Stimulated activated CD4-positive, alpha-beta T cell treated with anti-CD3 and anti-CD28 coated beads, Interleukin-15, amount 100 ng/mL, for 24 hours (primary cell): ENCODE measurements at places on chromosomes 5 and 9.

DNA sequence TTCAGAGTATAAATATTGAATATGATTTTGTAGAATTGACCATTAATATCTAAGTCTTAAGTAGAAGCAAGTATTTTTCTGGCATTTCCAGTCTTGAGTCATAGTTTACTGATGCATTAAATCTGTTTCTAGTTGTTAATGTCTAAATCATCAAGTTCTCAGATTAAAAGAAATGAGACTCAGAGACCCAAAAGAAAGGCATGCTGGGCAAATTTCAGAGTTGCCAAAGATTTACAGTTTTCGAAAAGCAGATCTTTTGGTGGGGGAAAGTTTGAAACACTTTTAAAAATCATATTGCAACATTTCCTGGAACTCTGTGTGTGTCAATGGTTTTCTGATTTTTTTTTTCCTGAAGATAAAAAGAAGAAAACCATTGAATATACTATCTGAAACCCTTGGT, 60.9 kb downstream of the ANKRD55 start:
- no peak for DNase-seq

DNA sequence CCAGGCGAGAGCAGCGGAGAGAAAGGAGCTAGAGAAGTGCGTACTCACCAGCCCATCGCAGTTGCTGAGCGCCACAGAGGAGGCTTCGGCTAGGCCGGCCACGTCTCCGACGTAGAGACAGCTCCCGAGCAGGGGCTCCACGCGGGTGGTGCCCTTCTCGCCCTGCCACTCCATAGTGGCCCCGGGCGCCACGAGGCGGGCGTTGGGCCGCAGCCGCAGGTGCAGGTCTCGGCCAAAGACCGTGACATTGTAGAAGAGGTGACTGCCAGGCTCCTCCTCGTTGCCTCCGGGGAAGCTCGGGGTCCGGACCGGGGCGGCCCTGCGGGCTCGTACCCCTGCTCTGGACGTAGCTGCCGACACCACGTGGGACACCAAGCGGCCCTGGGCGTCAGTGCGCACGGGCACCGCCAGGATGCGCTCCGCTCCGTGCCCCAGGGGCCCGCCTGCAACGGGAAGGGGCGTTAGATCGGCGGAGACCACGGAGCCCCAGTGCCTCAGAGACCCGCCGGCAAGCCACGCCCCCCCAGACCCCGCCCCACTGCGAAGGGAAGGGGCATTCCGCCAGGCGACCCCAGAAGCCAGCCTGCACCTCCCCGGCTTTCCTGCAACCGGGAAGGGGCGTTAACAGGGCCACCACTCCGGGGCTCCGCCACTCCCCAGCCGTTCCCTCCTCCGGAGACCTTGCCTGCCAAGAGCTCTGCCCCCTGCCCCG, 1.4 kb downstream of the ADAMTS2 start:
- peak; percentile 50 for DNase-seq

GRCh38 chr5:140840978-140841962, at the start of gene PCDHA8:
Gene PCDHA8 (plus strand): TSS chr5:140841187. CDS start chr5:140841322, 135 bp downstream.
- peak; percentile 22 for DNase-seq

DNA sequence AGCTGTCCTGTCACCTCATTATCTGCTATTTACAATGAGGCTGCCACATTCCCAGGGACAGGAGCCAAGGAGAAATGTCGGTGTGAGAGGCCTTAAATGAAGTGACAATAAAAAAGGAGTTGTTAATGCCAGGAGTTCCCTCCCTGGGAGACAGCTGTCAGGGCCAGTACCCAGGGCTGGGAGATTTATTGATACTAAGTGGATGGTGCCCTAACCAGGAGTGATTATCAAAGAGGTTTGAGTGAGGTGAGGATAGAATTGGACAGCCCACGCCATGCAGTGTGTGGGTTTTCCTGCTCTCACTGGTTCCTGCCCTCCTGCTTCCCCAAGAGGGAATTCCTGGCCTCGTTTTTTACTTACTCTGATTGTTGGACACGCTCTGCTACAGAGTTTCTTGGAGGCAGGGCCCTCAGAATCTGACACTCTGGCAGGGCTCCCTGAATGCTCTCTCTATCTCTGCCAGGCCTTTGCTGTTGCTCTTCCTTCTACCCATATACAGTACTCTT, 150.8 kb downstream of the GRIA1 start:
- no peak for DNase-seq

DNA sequence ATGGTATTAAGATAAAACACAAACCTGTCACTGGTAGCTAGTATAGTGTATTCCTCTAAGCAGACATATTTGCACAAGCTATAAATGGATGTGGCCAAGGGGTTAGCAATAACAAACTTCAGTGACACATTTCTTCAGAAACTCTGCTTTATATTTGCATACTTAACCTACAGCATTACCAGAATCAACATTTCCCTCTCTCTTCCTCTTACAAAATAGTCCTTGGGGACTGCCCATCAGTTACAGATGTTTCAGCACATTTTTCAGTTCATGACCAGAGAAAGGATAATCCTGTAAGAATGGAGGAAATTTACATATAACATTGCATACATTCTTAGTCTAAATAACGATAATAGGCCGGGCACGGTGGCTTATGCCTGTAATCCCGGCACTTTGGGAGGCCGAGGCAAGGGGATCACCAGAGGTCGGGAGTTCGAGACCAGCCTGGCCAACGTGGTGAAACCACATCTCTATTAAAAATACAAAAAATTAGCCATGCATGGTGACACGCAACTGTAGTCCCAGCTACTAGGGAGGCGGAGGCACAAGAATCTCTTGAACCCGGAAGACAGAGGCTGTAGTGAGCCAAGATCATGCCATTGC, 25.3 kb upstream of the SLC1A1 start:
- no peak for DNase-seq

DNA sequence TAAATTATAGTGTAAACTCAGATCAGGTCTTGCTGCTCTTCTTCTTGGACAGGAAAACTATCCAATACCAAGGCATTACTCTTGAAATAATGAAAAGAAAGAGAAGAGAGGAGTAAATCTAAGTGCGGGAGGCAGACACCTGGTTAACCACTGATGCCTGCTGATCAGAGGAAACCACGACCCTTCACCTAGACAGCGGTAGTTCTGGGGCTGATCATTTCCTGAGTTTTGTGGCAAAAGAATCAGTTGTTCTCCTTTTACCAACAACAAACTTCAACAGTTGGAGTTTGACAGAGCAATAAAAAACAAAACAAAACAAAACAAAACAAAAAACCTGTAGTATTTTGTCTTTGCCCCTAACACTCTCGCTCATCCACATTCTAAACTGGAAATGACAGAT, 3.0 kb downstream of the RLN1 start:
- DNase-seq, result peak; percentile 5

DNA sequence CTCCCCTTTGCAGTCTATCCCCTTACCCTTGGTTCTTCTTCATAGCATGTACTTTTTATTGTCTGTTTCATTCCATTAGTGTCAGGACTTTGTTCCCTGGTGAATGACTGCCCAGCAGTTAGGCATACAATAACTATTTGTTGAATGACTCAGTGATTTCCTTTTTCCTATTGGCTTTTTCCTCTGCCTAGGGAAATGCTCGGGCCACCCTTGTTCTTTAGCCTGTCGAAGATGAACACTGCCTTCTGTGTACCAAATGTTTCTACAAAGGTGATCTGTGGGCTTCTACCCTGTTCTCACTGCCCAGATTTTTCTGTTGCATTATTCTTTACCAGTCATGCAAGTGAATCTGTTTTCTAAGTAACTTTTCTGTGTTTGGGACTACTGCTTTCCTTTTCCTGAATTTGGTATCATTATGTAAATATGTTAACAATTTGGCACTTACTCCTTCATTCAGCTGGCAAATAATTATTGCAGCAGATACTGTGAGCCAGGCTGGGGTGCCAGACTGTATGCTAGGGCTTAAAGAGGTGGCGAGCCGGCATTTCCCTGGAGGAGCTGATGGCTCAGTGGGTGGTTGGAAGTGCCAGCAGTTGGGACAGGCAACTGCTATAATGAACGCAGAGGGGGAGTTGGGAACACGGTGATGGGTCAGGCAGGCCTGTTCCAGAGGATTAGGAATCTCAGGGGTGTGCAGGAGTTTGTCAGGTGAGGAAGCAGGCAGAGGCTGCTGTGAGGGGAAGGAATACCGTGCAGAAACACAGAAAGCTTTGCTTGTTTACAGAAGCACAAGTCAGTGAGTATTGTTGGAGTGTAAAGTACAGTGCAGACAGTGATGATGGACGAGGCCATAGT, 30.6 kb downstream of the KDM4C start:
- DNase-seq, result no peak

DNA sequence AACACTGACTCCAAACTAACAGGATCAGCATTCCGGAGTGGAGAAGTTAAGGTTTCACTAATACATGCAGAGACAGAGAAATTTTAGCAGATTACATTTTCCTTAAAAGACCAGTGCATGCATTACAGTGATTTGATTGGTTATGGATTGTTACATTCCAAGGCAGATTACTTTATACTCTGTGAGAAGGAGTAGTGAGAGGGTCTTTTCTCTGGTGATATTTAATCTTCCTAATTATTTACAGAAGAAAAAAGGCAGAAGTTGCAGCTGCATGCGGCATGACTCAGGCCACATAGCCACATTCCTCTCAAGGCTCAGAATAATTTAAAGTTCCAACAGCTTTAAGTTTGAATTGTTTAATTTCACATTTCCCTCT, 53.0 kb upstream of the PDZD2 start:
- no peak for DNase-seq

- no peak for DNase-seq
Observed at GRCh38 chr9:137488327-137488653, 29.2 kb upstream of the NSMF start.

DNA sequence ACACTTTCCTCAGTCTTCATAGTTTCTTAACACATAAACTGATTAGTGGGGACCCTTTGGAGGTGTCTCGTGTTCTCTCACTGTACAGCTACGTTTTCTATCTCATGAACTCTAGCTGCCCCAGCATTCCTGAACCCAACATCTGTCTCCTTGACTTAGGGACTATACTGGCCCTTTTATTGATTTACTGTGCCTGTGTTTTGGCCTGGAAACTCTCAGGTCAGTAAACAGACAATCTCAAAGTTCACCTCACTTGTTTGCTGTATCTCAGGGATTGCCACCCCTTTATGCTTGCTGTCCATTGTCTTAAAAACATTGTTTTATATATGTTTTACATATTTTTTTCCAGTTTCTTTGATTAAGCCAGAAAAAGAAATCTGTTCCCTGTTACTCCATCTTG, 222.8 kb downstream of the FAM170A start:
- no peak for DNase-seq

DNA sequence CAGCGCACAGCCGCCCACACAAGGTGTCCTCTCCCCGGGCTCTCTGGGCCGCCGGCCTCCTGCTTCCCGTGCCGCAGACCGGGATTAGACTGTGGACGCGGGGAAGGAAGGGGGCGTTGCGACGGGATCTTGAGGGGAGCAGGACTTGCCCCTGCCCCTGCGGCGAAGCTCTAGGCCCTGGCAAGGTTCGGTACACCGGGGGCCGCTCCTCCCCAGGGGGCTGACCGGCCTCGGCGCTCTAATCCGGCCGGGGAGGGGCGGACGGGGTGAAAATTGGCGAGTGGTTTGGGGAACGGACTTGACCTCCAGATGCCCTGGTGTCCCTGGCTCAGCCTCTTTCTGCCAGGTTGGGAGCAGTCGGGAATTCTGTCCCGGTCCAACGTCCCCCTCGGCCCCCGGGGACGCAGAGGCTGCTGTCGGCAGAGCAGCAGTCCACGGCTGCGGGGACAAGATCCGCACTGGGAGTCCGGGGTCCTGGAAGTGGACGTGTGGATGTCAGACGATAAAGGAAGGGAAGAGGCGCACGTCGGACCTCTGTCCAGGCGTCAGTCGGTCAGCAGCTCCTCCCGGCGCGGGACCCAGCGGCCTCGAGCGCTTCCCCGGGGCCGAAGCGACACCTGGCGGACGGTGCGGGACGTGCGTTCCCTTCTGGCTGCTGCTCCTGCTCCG, 1.9 kb upstream of the CNTFR start:
- peak; percentile 87 for DNase-seq

- DNase-seq, result no peak
Observed at GRCh38 chr9:85158512-85158911, 489.0 kb downstream of the NTRK2 start.

DNA sequence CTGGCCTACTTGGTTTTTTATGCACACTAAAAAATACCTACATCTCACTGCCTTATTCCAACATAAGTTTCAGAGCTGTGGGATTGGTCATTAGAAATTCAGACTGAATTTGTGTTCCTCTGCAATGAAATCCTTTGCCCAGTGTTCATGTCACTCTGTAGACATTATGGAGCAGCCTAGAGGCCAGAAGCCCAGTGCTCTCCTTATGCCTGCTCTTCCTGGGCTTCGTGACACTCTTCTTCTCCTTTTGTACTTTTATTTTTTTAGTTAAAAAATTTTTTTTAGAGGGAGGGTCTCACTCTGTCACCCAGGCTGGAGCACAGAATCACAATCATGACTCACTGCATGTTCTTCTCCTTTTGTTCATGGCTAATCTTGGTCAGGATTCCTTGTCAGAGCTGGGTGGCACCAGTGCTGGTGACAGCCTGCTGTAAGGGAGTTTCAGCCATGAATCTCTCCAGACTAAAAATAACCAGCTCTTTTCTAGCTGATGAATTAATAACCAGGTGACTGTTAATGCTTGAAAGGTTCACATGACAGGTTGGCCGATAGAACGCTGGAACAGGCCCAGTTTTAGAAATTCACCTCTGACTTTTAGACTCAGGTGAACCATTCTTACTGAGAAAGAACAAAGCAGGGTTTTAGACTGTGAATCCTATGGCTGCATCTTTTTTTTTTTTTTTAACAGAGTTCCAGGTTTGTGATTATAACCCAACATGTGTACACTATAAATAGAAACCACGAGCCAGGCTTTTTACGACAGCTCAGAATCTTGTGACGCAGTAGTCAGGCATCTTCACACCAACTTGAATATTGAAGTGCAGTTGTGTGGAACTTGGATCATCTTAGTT, 34.1 kb upstream of the C5orf47 start:
- DNase-seq, result no peak

DNA sequence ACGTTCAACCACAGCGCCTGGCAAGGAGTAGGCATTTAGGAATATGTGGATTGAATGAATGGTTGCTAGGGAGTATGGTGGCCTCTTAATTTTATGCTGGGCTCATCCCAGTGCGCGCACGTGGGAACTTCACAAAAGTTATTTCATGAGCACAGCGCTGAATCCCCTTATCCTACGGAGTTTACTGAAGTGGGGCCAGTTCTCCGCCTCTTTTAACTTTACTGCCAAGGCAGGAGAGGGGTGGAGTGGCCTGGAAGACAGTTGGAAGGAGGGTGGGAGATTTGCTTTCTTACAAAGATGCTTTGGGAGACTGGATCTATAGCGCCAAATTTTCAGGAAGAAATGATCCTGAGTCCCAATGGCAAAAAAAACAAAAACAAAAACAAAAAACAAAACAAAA, 326.5 kb downstream of the SH3GL2 start:
- no peak for DNase-seq

DNA sequence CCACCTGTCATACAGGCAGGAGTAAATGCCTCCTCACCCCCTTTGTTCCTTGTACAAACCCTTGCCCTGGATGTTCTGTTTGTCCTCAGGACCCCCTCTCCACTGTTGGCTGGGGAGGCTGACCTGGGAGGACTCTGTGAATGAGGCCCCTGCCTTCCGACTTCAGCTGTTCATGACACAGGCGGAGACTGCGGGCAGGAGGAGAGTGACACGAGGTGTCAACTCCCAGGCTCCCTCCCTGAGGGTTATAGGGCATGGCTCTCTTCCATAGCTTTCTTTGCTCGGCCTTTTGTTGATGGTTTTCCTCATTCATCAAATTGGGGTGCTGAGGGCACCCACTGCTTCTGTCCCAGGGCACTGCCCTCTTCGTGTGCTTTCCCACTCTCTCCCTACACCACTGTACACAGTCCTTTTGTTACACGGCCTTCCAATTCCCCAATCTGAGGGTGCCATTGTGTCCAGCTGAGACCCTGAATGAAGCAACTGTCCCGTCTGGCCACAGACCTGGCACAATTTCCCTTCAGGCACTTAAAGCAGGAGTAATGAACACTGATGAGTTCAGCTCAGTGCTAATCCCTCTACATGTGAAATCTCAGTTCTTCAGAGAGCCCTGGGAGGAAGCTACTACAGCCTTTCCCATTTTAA, 33.8 kb downstream of the KCNIP1 start:
- DNase-seq, result no peak
